ENCODE measurements at places on chromosomes 1 and 21.
A peak's percentile ranks its signal among the peaks of the same experiment; 100 is the strongest.

DNA sequence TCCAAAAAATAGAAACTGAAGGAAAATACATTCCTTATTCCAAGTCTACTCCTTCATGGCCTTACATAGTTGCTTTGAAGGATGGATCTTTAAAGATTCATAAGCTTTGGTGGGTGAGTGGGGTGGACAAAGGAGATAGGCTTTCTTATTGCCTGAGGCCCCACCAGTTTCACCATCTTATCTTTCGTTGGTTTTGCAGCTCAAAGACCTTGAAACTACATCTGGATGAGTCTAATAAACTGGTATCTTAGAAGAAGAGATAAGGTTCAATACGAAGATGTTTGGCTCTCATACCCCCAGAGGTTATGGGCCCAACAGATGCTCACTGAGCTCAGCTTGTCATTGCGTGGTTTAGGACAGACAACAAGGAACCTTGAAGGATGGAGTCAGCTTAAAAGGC lies 201.5 kb downstream of the HS2ST1 start:
- no peak for DNase-seq

GRCh38 chr21:27734146-27734545 lies 767.3 kb upstream of the ADAMTS5 start:
- no peak for DNase-seq

- no peak for DNase-seq
Observed at GRCh38 chr1:153509729-153510354, 25.9 kb downstream of the S100A6 start.

DNA sequence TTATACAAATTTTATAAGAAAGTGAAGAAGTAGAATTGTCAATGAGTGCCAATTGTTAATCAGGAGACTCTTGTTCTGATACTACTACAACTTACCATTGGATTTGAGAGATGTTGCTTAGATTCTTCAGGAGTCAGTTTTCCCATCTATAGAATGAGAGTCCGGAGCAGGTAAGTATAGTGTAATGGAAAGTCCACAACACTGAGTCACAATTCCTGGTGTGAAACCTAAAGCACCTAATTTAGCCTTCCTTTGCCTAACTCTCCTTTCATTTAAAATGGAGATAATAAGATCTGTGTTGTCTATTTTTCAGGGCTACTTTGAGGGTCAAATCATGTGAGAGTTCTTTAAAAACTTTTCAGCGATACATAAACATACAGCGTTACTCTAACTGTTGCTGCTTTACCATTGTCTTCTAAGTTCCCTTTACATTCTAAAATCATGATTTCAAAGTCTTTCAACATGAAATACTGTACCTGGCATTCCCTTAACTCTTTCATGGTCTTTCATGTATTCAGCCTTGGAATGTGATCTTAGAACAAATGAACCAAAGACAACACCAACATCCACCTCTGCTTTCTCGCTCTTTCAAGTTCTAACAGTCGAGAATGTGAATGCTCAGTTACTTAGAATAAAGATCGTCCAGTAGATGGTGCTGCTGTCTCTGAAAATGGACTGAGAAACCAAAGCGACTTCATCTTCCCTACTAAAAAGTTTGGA lies 90.9 kb downstream of the SLC30A10 start:
- DNase-seq: peak; percentile 31

DNA sequence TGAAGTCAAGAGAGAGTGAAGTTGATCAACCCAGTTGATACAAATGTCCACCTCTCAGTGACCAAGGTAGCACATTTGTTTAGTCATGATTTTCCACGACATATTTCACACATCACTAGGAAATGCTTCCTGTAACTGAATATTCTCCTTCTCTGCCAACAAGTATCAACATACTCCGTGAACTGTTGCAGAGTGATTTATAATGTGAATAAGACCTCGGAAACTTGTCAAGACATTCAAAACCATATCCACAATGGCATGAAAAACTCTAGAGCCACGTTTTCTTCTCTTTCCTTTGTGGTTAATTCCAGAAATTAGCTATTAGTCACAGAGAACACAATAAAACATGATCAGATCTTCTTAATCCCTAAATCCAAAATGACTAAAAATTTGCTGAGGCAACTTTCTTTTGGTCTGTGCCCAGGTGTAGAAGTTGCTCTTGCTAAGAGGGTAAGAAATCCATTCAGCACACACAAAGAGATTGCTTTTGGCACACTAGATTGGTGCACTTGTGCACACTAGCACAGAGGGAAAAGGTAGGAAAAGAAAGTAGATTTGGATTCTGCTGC lies 244.3 kb upstream of the NRIP1 start:
- no peak for DNase-seq

- peak; percentile 7 for DNase-seq
Observed at GRCh38 chr1:86207323-86207722, 50.8 kb upstream of the COL24A1 start.

- DNase-seq: no peak
Observed at GRCh38 chr1:33527934-33528333, 55.5 kb downstream of the ZSCAN20 start.

- DNase-seq: no peak
Observed at GRCh38 chr1:79807816-79808215, 801.3 kb upstream of the ADGRL4 start.

GRCh38 chr1:20191266-20191825 lies 5.0 kb upstream of the PLA2G2C start:
- DNase-seq: no peak
